Osteoblast (primary cell): ENCODE measurements at places on chromosomes 12 and 14.

- peak; percentile 53 for DNase-seq
These were observed at the start of gene ACSS3 for GRCh38 chr12:81077686-81078441. Gene ACSS3, plus strand, starts transcription at chr12:81078079. Its CDS starts 42 bp downstream, at chr12:81078121.

DNA sequence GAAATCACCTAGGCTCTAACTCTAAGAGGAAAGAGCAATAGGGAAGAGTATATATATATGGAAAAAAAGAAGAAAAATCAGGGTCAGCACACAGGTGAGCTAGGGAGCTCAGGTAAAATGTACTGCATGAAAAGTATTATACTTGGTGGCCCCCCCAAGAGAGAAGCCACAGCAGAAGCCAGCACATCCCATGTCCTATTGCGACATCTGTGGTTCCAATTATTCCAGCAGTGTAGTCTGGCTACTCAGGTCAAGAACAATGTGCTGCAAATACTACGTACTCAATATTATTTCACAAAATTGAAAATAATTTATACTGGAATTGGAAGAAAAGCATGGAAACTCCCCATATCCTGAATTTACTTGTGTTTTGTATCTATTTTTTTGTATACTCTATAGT is 85.5 kb downstream of the CEP83 start:
- no peak for DNase-seq

- DNase-seq = no peak
These were observed 25.1 kb downstream of the TEP1 start for GRCh38 chr14:20388159-20388558.

- no peak for DNase-seq
These were observed 186.0 kb upstream of the BCL2L14 start for GRCh38 chr12:11884706-11885105.

GRCh38 chr12:48894271-48894670 is 28.6 kb upstream of the RND1 start:
- DNase-seq = no peak

DNA sequence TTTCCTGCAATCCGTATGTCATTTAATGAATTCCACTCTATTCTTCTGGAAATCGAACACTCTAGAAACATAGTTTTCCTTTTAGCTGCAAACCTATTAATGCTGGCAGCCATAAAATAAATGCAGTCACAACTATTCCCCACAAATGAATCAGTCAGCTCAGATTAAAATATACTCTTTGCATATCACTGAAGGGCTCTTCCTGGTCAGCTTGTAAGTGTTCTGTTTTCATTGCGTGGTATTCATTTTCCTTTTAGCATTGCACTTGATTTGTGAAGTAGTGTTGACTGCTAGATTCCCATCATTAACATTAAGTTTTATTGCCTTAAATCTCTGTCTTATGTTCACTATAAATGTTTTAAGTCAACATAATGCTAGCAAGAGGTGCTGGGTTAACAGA is 685.9 kb downstream of the DIO2 start:
- no peak for DNase-seq

DNA sequence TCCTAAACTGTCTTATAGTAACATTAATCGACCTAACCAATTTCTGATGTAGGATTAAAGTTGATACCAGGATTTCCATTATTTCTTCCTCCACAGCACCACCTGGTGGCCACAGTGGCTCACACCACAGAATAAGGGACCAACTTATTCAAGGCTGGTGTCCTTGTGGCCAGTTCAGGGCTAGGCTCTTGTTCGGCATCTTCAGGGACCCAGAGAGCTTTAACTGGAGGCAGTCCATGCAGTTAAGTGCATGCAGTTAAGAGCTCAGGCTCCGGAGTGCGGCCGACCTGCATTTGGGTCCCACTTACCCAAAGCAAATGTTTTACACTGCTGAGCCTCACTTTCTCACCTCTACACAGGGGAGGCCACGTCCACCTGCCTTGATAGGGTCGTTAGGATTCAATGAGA is 42.0 kb upstream of the GPR68 start:
- peak; percentile 93 for DNase-seq

GRCh38 chr12:96176575-96176974 is 17.6 kb upstream of the ELK3 start:
- DNase-seq = no peak

DNA sequence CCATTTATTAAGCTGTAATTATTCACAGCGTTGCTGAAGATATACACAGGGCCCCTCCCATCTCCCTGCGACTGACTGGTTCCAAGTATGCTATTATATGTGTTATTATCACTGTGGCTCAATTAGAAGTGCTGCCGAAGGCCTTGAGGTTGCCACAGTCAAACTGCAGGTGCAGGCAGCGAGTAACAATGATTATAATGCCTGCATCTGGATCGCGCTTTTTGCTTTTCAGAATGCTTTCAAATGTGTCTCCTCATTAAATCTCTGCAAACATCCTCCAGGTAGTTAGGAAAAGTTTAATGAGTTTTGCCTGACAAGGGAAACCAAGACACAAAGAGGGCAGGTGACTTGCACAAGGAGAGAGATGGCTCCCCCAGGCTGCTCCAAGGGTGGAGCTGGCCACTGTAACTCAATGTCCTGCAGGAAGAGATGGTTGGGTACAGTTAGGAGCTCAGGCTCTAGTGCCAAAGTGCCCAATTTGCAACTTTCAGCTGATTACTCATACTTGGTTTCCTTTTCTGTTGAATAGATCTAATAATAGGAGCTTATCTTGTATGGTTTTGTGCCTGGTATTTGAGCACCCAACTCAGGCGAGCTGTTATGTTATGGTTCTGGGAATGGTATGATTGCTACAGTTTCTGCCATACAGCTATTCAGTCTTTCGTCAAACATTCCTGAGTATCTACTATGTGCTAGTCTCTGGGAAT is 1.7 kb upstream of the SYNE3 start:
- DNase-seq = peak; percentile 92

DNA sequence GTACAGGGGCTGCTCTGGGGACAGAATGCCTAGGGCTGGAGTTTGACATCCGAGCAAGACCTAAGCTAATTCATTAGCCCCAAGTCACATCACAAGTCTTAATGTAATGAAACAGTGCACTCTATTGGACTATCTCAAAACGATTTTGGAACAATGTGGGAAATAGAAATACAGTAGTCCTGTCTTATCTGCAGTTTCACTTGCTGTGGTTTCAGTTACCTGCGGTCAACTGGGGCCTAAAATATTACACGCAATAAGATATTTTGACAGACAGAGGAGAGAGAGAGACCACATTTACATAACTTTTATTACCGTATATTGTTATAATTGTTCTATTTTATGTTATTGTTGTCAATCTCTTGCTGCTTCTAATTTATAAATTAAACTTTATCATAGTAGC is 21.1 kb downstream of the MOAP1 start:
- DNase-seq = peak; percentile 41

- no peak for DNase-seq
These were observed 25.8 kb upstream of the MAX start for GRCh38 chr14:65128096-65128495.

DNA sequence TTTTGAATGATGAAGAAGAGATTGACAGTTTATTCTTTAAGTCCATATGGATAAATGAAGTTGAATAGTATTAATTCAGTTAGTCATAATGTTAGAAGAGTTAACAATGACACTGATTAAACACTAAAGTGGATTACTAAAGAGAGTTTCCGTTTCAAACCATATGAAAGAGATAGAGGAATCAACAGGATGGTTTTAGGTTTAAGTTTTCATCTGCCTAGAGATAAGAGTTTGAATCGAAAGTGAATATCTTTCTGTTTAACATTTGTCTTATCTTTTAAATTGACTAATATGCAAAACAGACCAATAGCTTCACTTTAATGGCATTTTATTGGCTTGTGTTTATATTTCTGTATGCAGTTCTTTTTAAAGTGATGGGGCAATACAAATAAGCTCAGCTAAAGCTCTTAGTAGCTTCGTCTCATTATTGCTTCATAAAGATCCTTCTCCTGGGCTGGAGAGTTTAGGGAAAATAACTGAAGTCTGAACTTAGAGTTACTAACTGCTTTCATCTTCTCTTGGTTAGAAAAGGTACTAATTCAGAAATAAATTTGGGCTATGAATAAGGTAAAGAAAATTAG is 66.0 kb downstream of the MIPOL1 start:
- DNase-seq = no peak

DNA sequence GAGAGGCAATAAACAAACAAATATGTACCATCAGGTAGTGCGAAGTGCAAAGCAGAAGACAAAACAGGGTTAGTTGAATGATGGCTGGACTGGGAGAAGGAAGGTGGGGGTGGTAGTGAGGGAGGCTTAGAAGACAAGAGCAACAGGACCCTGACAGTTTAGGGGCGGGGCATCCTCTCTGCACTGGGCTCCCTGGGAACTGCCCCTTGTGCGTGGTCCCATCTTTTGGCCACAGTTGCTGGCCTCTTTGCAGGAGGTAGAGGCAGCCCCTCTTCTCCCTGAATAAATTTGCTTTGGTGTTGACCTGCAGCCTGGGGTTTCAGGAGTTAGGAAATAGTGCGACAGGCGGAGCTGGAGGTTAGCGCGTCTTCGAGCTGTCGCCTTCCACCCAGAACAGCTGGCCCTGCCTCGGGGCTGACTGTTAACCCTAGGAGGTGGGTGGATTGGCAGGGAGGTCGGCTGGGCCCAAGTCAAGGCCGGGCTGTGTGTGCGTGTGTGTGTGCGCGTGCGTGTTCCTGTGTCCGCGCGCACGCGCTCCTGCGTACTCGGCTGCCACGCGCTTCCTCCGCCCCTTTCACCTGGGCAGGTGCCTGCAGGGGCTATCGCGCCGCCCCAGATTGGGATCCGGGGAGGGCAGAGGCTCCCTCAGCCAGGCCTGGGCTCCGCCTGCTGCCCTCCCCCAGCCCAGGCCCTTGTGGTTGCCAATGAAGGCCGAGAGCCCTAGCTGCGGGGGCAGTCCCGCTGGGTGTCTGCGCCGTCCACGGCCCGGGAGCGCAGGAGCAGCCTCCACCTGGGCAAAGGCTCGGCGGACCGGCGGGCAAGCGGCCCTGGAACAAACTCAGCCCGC is 180.8 kb downstream of the ADCK1 start:
- DNase-seq = no peak

DNA sequence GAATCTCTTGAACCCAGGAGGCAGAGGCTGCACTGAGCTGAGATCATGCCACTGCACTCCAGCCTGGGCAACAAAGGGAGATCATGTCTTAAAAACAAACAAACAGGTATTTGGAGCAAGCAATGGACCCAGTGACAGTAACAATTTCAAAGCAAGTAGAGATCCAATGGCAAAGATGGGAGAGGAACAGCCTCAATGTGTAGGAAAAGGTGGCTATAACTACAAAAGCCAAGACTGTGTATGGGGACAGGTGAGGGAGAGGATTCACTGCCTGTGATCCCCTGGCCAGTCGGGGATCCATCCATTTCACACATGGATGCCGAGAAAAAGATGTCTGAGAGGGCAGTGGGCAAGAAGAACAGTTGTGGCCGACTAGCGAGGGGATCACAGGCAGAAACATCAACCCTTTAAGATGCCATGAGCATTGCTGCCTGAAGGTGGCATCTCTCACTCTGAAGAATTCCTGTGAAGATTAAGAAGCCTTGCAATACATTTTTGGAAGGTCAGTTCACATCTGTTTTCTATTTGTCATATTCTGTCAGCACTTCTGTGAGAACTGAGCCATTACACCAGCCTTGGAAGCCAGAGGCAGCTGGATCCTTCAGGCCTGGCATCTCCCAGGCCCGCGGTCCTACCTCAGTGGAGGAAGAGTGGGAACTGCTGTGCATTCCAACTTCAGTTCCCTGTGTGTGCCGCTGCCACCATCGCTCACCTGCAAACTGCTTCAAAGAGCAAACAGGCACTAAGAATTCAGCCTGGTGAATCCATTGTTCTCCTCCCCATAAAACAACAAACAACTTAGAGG is 54.5 kb upstream of the FRS2 start:
- DNase-seq = peak; percentile 93

- peak; percentile 45 for DNase-seq
These were observed 761.5 kb downstream of the GALC start for GRCh38 chr14:87231336-87232026.

GRCh38 chr14:99412117-99413061 is 68.3 kb downstream of the SETD3 start:
- DNase-seq = peak; percentile 92

DNA sequence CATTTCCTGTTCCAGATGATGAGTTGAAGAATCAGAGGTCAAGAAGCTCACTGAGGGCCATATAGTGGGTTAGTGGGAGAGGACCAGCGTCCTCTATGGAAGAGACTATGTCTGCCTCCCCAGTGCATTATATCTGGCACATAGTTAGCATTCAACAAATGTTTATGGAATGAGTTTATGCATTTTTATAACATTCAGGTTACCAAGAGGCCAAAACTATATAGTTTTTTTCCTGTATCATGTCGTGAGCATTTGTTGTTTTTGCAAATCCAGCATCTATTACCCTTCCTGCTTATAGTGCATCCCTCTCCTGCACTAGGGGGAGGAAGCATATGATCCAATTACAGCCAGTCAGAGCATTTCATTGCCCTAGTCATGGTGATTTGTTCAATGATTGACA is 60.6 kb downstream of the SUDS3 start:
- DNase-seq = no peak
